HCEC 1CT (cell line): ENCODE measurements at places on chromosomes 6 and 20.

GRCh38 chr20:9185511-9185910 lies 116.6 kb downstream of the PLCB4 start:
- DNase-seq, result peak; percentile 76

DNA sequence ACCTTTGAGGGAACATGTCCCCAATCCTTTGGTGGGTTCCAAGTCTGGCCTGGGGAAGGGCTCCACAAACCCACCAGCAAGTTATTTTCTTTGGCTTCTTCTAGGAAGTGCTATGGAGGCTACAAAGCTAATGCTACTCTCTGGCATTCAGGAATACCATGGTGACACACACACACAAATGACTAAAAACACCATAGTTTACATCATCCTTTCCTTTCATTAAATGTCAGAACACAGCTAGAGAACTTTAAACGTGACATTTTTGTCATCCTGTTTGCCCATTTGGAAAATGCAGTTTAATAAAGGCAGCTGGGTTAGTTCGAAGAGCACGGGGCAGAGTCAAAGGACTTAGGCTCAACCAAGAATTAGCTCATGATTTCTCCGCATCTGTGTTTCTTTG lies 40.2 kb upstream of the PROKR2 start:
- DNase-seq, result no peak

DNA sequence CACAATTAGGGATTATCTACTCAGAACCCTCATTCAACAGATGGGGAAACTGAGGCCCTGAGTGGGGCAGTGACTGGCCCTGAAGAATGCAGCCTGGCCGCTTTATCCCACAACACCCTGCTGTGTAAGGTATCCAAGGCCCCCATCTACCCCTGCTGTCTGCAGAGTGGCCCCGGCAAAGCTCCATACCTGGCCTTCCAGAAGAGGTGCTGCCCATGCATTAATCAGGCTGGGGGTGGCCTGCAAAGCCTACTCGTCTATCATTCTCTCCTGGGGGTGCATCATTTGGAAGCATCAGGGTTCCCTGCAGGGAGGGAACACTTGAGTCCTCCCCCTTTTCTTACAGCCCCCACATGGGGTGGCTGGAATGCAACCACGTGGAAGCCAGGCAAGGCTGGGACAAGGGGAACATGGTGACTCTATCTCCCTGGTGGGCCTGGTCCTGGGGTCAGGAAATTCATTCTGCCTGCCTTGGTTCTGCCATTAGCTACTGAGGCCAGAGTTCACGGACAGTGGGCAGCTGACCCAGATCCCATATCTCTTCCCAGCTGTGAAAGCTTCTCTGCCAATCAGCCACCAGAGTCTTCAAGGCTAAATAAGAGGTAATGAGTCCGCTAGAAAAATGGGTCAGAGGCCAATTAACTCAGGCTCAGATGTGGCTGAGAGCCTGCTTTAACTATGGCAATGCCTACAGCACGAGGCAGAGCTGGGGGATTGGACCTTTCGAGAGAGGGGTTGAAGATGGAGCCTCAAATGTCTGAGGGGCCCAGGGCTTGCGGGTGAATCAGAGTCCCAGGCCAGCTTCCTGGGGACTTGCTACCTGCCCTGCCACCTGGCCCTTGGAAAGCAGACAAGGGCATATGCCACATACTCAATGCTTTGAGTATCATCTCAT lies 72.3 kb upstream of the TOX2 start:
- DNase-seq, result no peak

DNA sequence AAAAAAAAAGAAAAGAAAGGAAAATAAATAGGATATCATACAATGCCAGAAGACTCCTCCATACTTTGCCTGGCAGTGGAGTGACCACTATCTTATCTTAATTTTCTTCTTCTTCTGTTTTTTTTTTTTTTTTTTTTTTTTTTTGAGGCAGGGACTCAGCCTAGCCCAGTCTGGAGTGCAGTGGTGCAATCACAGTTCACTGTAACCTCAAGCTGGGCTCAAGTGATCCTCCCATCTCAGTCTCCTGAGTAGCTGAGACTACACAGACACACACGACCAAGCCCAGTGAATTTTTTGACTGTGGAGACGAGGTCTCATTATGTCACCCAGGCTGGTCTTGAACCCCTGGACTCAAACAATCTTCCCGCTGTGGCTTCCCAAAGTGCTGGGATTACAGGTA lies 17.1 kb upstream of the MMP9 start:
- no peak for DNase-seq

- no peak for DNase-seq
Observed at GRCh38 chr20:62726276-62726675, 17.6 kb downstream of the NTSR1 start.

DNA sequence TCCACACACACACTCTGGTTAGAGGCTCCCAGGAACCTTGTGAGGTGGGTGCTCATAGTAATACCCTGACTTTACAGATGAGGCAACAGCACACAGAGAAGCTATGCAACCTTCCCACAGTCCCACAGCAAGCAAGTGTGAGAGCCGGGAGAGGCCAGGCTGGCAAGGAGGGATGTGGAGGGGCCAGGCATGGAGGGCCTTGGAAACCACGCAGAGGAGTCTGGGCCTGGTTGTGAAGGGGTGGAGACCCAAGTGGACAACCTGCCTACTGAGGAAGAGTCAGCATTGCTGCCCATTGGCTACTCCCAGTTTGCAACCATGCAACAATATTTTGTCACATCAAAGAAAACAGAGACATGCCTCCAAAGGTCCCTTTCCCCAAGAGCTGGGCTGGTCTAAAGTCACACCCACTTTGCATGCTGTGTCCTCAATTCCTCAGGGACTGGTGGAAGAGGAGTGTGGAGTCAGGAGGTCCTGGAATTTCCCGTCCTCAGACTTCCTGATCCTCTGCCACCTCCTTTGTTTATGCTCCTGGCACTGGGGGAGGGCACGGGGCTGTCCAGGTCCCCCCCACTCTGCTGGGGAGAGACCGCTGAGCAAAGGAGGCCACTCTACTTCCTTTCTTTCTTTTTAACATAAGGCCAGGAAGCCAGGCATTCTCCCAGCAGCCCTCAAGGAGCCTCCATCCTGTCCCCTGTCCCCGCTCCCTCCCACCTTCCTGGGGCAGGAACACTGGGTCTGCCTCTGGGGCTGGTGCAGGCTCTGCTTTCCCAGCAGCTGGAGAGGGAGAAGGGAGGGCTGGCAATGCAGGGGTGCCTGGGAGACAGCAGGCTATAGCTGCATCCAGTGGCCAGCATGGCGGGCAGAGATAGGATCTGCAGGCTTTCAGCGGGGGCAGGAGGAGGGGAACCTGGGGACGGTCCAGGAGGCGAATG lies 68.3 kb downstream of the NOL4L start:
- no peak for DNase-seq

DNA sequence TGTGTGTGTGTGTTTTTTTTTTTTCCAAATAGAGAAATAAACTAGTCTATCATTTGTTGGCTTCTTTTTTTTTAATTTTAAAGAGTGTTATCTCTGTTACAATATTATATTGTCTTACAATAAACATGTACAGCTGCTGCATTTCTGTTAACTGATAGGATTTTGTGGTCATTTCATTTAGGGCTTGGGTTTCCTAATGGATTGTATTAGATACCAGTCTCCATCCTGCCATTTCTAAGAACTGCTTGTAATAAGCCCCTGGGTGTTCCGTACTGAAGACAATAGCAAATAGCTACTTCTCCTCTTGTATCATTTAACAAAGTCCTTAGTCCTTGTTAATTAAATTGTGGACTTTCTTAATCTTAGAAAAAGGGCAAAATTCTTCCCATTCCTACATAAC lies 45.7 kb downstream of the SOBP start:
- DNase-seq, result no peak

- DNase-seq, result no peak
Observed at GRCh38 chr6:15906420-15907016, 222.4 kb upstream of the MYLIP start.

GRCh38 chr20:11120431-11120830 lies 446.6 kb upstream of the JAG1 start:
- DNase-seq, result no peak

DNA sequence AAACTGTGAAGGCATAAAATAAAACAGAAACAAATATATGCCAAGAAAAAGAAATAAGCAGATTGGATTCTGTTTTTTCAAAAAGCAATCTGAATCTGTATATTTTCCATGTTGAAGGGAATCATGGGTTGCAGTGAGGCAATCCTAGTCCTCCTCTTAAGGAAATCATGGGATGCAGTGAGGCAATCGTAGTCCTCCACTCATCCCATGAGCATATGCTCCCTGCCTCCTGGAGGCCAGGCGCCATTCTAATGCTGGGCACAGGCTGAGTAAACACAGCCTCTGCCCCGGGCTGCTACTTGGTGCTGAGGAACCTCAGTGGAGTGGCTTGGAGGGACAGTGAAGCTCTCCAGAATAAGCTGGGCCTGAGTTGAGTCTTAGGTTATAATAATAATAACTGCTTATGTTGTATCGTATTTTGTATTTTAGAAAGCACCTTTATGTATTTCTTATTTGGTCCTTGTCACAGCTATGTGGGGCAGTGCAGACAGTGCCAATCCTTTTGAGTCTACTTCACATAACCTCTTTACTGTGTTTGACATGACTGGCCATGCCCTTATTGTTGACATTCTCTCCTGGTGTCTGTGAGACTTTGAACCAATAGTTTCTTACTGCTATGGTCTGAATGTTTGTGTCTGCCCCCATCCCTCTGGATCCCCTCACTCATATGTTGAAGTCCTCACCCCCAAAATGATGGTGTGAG lies 56.6 kb upstream of the CITED2 start:
- no peak for DNase-seq

GRCh38 chr20:62426699-62427131 lies 624 bp downstream of the RBBP8NL start:
- no peak for DNase-seq

DNA sequence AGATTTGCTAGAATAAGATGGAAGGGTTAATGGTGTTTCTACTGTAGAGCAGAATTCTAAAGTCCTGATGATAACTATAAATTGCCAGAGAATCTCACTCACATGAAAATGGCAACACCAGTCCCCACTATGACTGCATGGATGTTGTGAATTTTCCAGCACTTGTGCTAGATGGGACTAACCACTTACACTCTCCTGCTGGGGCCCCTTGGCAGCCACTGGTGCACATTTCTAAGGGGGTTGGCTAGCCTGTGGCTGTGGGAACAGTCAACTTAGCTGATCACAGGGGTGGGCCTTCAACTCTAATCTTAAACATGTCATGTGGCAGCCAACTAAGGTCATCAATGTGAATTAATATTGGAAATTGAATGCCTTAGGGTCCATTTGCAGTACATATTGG lies 271.2 kb downstream of the PHACTR1 start:
- no peak for DNase-seq

DNA sequence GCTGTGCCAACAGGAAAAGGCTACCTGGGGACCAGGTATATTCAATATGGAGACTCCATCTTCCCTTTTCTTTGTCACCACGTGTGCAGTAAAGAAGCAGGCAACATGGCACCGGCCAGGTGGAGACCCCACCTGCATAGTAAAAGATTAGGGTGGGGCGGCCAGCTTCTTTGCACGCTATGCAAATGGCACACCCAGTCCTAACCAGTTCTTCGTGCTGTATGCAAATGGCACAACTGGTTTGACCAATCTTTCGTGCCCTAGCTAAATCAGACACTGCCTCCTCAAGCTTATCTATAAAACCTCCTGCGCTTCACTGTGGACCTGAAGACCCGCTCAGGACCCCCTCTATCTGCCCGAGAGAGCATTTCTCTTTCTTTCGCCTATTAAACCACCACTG lies 88.8 kb upstream of the EZR start:
- DNase-seq, result no peak

DNA sequence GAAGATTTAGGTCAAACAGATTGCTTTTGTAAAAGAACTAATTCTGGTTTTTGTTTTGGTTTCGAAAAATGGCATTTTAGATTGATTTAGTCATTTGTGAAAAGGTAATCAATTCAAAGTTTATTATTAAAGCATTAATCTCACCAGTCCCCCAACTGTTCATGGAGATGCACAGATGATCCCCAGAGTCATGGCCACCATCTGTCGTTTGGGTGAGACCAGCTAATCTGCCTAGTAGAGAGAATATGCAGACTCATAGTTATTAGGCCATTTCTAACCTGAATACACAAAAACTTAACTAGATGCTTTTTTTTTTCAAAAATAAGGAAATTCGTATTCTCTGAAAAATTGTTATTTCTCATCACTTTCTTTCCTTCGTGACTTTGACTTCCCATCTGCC lies 58.1 kb downstream of the C6orf58 start:
- no peak for DNase-seq

GRCh38 chr20:35788796-35789195 lies 17.0 kb downstream of the PHF20 start:
- DNase-seq, result no peak

DNA sequence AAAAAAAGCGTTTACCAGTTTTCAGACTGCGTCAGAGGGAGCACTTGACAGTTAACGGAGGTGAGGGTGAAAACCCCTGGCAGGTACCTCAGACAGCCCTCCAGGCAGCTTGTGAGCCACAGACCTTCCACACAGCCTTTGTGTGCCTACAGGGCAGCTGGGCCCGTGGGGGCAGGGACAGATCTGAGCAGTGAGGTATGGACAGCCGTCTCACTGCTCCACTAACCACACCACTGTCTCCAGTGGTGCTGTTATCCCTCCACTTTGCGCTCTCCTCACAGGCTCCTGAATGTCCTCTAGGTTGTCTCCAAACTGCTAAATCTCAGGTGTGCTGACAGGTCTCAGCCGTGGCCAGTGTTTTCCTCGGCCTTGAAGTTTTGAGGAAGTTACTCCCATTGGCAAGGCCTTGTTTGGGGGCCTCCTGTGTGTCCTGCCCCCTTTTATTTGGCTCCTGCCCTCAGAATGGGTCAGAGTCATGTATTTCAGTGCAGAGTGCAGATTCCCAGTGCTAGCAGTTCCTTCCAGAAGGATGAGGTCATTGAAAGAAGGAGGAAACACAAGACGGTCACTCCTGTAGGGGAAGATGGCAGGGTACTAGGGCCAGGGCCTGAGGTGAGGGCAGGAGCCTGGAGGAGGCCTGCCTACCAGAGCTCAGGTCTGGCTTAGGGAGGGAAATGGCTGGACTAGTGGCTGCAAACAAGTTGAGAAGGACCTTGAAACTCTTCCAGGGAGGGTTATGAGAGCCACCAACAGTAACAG lies 11.8 kb downstream of the GFRA4 start:
- DNase-seq, result no peak

DNA sequence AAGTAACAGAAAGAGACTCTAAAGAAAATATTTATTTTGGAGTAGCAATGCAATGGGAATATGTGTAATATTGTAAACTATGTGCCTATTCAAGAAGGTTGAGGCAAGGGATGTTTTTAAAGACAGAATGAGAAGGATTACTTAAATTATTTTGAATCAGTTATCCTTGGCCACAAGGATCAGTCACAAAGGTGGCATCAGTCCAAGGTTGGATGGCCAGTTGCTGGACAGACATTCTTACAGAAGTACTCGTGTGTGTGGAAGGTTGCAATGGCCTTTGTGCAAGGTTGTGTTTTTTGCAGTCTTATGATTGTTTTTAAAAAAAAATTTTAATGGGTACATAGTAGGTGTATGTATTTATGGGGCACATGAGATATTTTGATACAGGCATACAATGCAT lies 2.0 kb downstream of the QRSL1 start:
- DNase-seq, result peak; percentile 10

- DNase-seq, result no peak
Observed at GRCh38 chr20:46353500-46354206, 45.4 kb upstream of the CDH22 start.
